ENCODE measurements at places on chromosomes 11 and 22.

GRCh38 chr22:34055525-34056200 lies 135.4 kb upstream of the LARGE1 start:
- peak; percentile 62 for DNase-seq

DNA sequence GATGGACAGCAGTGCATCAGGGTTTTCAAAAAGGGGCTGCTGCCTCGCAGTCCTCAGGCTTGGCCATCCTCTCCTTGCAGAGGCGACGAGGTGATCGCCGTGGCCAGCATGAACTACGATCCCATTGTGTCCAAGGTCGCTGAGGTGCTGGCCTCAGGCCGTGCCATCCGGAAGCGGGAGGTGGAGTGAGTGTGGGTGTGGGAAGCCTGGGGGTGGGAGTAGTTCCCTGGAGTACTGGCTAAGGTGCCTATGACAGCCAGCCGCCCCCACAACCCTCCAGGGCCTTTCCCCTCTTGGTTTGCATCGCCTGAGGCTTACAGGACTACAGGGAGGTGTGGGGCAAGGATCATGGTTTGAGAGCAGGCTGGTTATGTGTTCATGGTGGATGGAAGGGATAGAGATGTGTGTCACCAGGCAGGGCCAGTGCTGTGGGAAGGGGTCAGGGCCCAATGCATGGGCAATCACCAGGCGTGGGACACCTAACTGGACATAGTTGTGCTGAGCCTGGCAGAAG lies 2.1 kb upstream of the LZTR1 start:
- no peak for DNase-seq

GRCh38 chr11:116096272-116096995 lies 592.2 kb upstream of the CADM1 start:
- no peak for DNase-seq

DNA sequence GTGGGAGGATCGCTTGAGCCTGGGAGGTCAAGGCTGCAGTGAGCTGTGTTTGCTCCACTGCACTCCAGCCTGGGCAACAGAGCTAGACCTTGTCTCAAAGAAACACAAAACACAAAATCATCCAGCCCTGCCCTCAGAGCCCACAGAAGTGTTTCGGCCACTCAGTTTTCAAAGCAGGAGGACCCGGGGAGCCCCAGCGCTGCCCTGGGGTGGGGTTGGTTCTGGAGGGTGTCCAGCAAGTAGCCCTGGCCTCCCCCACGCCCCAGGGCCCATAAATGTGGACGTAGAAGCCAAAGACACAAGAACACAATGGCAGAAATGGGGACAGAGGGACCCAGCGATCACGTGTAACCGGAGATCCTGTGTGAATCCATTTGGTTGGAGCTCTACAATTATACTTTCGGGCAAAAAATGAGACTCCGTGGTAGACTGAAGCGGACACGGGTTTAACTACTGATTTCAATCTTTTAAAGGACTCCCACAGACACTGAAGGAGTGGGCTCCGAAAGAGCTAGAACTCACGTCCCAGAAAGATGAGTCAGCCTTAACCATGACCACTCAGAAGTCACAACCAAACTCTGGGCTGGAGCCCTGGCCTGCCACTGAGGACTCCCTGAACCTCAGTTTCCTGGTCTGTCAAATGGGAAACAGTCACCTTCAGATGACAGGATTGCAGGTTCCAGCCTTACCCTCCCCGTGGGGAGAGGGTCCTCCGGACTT lies 9.0 kb upstream of the CYTH4 start:
- no peak for DNase-seq

- DNase-seq = no peak
These were observed 520.0 kb upstream of the LUZP2 start for GRCh38 chr11:23976841-23977271.

DNA sequence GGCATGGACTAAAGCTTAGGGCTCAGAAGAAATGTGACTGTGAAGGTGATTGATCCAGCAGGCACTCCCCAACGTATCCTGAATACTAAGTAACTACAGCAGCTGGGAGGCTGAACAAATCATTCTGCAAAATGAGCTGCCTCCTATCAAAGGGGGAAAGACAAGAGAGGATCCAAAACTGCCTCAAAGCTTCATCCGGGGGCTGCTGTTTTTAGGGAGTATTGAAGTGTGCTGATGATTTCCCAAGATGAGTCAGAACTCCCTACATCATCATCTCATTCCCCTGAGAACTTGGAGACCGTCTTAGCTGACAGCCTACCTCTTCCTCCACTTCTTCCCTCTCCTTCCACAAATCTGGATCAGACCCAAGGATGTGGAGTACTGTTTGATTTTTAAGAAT lies 108.4 kb upstream of the GRAMD1B start:
- DNase-seq = no peak

GRCh38 chr11:19073454-19074415 lies 13.2 kb upstream of the MRGPRX2 start:
- DNase-seq = no peak

DNA sequence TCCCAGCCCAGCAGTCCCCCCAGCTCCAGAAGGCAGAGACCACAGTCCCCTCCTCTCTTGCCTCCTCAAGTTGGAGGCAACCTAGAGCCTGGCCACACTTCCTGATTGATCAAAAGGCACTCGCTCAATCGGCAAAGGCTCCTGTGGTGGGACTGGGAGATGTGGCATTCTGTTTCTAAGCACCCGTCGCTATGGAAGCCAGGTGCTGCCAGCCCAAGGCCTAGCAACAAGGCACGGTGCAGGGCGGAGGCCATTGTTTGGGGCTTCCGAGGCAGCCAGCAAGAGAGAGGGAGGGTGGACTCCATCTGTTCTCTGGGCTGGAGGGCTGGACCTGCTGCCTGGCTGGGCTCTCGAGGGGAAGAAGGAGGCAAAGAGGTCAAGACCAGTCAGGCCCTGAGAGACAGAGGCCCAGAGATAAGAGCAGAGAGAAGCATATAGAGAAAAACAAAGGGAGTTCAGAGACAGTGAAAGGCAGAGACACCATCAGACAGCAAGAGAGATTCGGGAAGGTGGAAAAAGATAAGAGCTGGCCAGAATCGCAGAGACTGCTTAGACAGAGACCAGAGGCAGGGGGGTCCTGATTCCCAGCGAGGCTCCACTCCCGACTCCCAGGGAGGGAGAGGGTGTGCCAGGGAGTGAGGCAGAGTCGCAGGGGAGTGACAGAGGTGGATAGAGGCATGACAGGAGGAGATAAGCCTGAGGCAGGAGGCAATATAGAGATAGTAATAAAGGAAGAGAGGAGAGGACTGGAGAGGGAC lies 21.2 kb downstream of the PDE2A start:
- no peak for DNase-seq

DNA sequence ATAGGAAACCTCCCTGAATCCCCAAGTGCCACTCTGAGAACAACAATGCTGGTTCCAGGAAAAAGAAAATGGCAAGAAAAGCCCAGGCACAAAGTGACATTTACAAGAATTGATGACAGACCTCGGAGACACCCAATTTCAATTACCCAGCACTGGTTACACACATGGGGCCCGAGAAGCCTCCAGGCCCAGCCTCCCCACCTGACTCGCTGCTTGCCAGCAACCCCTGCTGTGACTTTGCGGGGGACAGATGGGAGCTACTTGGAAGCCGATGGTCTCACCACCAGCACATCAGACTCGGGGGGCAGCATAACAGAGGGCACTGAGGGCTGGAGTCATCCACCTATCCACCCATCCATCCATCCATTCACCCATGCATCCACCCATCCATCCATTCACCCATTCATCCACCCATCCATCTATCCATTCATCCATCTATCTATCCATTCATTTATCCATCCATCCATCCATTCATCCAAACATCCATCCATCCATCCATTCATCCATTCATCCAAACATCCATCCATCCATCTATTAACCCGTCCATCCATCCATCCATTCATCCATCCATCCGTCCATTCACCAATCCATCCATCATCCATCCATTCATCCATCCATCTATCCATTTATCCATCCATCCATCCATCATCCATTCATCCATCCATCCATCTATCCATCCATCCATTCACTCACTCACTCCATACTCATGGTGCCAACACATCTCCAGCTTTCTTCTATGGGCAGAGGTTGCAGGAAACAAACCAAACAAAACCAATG lies 567.6 kb downstream of the BRD1 start:
- no peak for DNase-seq

DNA sequence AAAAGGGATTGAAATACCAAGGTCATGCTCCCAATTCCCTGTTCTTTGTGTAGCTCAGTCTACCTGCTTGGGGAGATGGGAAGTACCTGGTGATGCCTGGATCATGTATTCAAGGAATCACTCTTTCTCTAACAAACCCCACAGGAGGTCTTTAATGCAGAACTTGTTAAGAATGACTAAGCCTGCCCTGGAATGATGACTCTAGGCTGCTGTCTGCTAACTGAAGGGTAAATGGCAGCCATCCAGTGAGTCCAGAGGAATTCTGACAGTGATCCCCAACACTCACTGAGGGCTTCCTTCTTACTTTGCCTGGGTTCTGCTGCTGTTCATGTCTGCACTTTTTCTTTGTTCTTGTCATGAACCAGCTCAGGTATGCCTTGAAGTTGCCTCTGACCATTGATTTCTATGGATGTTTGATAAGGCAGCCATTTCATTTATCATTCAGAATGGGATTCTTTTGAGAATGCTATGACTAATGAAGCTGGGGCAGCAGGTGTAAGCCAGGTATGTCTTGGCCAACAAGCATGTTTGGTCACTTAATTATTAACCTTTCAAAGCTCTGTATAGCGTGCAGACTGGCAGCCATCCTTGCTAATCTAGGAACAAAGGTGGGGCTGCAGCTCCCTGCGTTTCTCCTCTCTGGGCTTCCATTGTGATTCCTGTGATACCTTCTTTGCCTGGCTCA lies 11.4 kb downstream of the PRSS23 start:
- DNase-seq = no peak

GRCh38 chr11:10607462-10608132 lies 39.1 kb upstream of the LYVE1 start:
- no peak for DNase-seq

DNA sequence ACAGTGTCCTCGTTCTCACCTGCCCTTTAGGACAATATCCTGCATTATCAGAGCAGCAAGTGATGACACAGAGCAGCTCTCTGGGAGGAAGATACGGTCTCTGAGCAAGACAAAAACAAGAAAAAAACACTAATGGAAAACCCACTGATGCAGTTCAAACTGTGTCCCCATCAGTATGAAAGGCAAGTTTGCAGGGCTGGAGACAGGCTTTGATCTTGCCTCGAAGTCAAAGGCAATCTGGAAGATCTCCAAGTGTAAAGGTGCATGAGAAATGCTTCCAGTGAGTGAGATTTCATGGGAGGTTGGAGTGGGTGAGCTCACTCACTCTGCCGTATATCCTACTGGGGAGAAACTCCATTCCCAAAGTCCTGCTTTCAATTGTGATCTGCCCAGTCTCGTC lies 157.5 kb downstream of the KIRREL3 start:
- no peak for DNase-seq

DNA sequence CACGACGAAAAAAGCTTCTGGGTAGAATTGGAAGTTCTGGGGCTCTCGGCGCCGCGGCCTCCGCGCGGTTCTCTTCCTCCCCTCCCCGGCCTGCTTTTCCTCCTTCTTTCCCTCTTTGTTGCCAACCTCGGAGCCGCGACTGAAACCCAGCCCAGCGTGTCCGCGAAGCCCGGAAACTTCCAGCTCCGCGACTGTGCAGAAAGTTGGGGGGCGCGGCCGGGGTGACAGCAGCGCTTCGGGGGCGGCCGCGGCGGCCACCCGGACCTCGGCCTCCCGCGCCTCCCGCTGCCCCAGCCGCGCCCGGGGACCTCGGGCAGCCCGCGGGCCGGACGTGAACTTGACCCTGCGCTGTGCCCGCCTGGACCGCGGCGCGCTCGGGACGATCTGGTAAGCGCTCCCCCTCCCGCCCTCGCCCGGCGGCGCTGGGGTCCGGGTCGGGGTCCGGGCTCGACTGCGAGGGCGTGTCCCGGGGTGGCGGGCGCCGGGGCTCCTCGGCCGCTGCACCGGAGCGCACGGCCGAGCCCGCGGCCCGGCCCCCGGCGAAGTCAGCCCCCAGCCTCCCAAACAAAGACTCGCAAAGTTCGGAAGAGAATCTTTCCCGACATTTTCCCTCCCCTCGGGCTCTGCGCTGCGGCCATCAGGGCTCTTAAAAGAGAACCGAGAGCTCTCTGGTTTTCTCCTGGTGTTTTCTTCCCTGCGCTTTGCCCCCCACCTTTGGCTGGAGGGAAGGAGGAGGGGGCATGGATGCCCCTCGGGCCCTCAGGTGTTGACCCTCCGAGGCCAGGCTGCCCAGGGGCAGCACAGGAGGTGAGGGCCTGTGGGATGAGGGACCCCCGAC lies 67.9 kb upstream of the WNT7B start:
- no peak for DNase-seq

- peak; percentile 96 for DNase-seq
These were observed at the start of gene ARSA for GRCh38 chr22:50627642-50628542. ARSA (minus strand) TSS chr22:50628152; CDS start chr22:50627779, 373 bp downstream.

- no peak for DNase-seq
These were observed 659 bp upstream of the TEAD1 start for GRCh38 chr11:12673601-12673923.

- DNase-seq = no peak
These were observed 35.8 kb upstream of the SLN start for GRCh38 chr11:107747622-107748021.

- no peak for DNase-seq
These were observed 59.6 kb downstream of the MTNR1B start for GRCh38 chr11:93028960-93029522.

DNA sequence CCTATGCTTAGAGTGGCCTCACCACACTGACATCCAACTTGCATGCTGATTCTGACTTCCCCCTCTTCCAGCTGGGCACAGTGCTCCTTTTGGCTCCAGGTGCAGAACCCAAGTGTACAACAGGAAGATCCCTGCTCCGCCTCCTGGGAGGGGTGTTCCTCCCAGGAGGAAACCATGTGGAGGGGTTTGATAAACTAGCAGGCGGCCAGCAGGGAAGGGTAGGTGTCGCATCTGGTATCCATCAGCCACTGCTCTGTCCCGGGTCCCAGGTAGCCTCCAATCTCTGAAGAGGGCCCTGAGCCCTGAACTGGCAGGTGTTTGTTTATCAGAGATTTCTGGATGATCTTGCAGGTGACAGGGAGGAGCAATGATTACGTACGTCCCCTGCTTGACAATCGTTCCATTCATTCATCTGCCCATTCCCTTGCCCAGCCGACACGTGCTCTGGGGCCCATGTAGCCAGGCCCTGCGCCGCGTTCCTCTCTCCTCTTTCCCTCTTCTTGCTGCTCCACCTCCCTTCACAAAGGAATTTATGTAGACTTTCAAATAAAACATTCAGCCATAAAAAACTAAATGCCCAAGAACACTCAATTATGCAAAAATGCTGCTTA lies 41.2 kb upstream of the MICAL2 start:
- DNase-seq = no peak

DNA sequence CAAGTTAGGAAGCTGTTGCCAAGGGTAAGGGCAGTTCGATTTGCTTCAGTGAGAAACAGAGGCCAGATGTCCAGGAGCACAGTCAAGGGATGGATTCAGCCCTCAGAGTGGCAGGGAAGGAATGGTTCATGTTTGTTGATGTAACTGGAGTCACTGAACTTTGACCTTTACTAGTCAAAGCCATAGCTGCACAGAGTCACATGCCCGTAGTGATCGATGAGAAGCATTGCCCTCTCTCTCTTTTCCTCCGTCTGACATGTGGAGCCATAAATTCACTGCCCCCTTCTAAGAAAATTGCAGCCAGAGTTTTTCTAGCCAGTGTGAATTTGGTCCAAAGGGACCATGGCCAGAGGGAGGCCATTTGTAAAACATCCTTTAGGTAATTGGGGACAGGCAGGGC lies 124.1 kb upstream of the MTNR1B start:
- no peak for DNase-seq
